Muscle of arm (tissue), 14 donors: ENCODE measurements at places on chromosomes 6 and 20. TPM values are rescaled to one million over a fixed set of nuclear protein-coding genes. Genes with fewer than 3 reads are reported as not detected.

SGK1 gene
- 58.8 TPM for polyA plus RNA-seq

IP6K3 gene
- 23.2 TPM for polyA plus RNA-seq

SOBP gene
- polyA plus RNA-seq: 13.5 TPM

SLC24A3 gene
- 18.0 TPM for polyA plus RNA-seq

ANGPT4 gene
- polyA plus RNA-seq: not detected

PTP4A1 gene
- polyA plus RNA-seq: 24.8 TPM

C2 gene
- not detected for polyA plus RNA-seq

REPS1 gene
- not detected for polyA plus RNA-seq

TSHZ2 gene
- polyA plus RNA-seq: 14.8 TPM

ARID1B gene
- 68.4 TPM for polyA plus RNA-seq

PGC gene
- not detected for polyA plus RNA-seq

FOXF2 gene
- 0.48 TPM for polyA plus RNA-seq

SSTR4 gene
- not detected for polyA plus RNA-seq

GPX5 gene
- polyA plus RNA-seq: not detected

FAM184A gene
- polyA plus RNA-seq: 15.3 TPM

CALHM6 gene
- polyA plus RNA-seq: 2.8 TPM

GZF1 gene
- 7.8 TPM for polyA plus RNA-seq

SDHAF4 gene
- 19.4 TPM for polyA plus RNA-seq

MAS1 gene
- 0.22 TPM for polyA plus RNA-seq

OVOL2 gene
- not detected for polyA plus RNA-seq

ABHD16B gene
- not detected for polyA plus RNA-seq

PDYN gene
- not detected for polyA plus RNA-seq

HMGCLL1 gene
- polyA plus RNA-seq: 11.9 TPM

IMPG1 gene
- not detected for polyA plus RNA-seq

BMP7 gene
- polyA plus RNA-seq: 5.0 TPM

ERVFRD-1 gene
- 0.09 TPM for polyA plus RNA-seq

THBS2 gene
- 64.8 TPM for polyA plus RNA-seq

CMTR1 gene
- polyA plus RNA-seq: 30.1 TPM

CDH4 gene
- 0.99 TPM for polyA plus RNA-seq

CPNE5 gene
- 8.8 TPM for polyA plus RNA-seq

GLP1R gene
- polyA plus RNA-seq: 0.36 TPM

OLIG3 gene
- polyA plus RNA-seq: not detected

RIPOR3 gene
- polyA plus RNA-seq: 7.7 TPM

GUCA1A gene
- polyA plus RNA-seq: 0.15 TPM

WFDC12 gene
- polyA plus RNA-seq: not detected

LRFN2 gene
- 0.05 TPM for polyA plus RNA-seq

ZNF311 gene
- 2.5 TPM for polyA plus RNA-seq

FAM83C gene
- not detected for polyA plus RNA-seq

IL20RA gene
- 32.9 TPM for polyA plus RNA-seq

PHF1 gene
- 42.8 TPM for polyA plus RNA-seq

CLIC5 gene
- polyA plus RNA-seq: 19.5 TPM

CLVS2 gene
- polyA plus RNA-seq: 0.50 TPM

TREM1 gene
- 2.2 TPM for polyA plus RNA-seq

NOTCH4 gene
- 18.0 TPM for polyA plus RNA-seq

RPN2 gene
- 167 TPM for polyA plus RNA-seq

QKI gene
- 257 TPM for polyA plus RNA-seq

LYRM2 gene
- 27.3 TPM for polyA plus RNA-seq

WFDC10B gene
- polyA plus RNA-seq: not detected

FGD2 gene
- 3.0 TPM for polyA plus RNA-seq

HLA-DMA gene
- polyA plus RNA-seq: not detected

POU5F1 gene
- 0.63 TPM for polyA plus RNA-seq

TINAG gene
- not detected for polyA plus RNA-seq

ADNP gene
- 68.0 TPM for polyA plus RNA-seq

VIP gene
- polyA plus RNA-seq: not detected
